ENCODE measurements at places on chromosomes 11 and 22.

GRCh38 chr11:95708681-95709080, 80.9 kb downstream of the FAM76B start:
- no peak for DNase-seq

DNA sequence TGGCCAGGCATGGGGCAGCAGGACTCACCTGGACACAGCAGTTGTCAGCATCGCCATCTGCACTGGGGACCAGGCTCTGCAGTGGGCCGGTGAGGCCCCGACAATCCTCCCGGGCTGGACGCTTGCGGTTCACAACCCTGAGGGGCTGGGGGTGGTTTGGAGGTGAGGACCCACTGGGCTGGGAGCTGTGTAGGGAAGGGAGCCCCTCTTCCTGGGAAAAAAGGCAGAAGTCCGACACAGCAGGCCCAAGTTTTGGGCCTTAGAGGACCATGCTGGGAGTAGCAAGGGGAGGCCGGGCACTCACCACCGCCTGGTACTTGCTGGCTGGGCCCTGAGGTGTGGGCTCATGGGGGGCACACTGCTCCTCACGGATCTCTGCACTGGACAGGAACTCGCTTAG, 39.8 kb upstream of the KCNJ11 start:
- DNase-seq, result no peak

DNA sequence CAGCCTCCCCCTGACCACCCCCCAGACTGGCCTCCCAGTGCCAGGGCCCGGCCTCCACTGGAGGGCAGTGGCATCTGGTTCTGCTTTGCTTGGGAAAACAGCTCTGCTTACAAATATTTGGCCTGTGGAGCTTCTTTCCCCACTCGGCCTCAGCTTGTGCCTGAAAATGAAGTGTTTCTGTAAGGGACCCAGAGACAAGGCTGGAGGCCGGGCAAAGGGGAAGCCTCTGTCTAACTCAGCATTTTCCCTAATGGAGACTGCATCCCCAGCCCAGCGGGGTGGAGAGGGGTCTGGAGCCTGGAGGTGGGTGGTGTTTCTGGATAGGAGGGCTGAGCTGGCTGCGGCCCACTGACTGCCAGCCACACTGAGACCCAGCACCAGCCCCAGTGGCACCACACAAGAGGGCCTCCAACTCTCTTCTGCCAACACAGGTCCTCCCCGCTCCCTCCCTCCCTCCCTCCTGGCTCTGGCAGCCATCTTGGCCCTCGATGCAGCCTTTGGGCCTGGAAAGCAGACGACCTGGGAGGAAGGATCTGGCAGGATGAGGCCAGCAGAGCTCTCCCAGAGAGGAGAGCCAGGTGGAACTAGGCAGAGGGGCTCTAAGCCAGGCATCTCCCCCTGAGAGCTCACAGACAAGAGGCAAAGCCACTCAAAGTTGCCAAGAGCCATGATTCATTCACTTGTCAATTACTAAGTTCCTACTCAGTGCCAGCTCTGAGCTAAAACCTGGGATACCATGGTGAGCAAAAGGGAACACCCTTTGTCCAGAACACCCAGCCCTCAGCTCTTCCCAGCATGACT, 77.1 kb upstream of the CD82 start:
- DNase-seq, result no peak

GRCh38 chr11:86519064-86519911, 144.6 kb downstream of the CCDC81 start:
- no peak for DNase-seq

GRCh38 chr11:78290293-78291176, 101.8 kb downstream of the USP35 start:
- peak; percentile 90 for DNase-seq

DNA sequence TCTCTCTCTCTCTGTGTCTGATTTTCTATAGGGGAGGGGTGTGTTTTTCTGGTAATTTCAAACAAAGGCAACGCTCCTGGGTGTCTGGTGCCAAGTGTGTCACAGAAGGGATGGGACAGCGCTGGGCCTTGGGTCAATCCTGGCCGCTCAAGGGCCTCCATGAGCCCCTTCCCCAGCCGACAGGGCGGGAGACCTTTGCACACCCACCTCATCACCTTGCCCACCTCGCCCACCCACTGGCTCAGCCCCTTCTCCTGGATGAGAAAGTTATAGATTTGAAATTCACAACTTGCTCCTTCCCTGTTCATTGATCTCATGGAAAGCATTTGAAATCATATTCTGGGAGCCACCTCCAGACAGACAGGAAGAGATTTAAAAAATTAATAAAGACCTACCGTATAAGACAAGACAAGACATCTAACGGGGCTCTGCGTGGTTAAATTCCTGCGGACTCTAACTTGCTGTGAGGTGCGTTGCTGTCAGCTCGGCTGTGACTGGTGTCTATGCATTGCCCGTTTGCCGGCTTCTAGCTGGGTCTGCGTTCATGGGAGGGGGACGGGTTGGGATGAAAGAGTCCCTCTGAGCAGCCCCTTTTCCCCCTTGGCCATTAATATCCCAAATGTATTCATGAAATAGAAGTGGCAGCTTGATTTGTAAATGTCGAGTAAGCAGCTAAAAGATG, 27.0 kb downstream of the MPPED1 start:
- DNase-seq, result no peak

GRCh38 chr11:45282081-45282480, 4.1 kb downstream of the SYT13 start:
- no peak for DNase-seq

DNA sequence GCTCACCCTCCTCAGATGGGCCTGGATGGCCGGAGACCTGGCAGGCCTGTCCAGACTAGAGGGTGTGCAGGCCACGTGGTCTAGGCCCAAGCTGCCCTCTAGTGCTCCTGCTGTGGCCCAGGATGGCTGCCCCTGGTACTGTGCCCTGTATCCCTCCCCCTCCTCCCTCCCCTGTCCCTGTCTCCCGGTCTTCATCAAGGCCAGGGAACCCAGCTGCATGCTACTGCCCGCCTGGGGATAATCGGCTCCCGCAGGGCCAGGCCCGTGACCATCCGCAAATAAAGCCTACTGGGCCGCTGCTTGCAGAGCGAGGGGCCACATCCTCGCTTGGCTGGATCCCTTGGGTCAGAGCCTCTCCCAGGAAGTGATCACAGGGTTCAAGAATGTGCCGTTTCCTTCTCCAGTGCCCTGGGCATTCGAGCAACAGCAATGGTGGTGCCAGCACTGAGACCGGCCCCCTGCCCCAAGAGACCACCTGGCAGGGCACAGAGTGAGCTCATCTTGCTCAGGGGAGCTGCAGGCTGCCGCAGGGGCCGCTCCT, 51.1 kb downstream of the WNT7B start:
- DNase-seq, result no peak

DNA sequence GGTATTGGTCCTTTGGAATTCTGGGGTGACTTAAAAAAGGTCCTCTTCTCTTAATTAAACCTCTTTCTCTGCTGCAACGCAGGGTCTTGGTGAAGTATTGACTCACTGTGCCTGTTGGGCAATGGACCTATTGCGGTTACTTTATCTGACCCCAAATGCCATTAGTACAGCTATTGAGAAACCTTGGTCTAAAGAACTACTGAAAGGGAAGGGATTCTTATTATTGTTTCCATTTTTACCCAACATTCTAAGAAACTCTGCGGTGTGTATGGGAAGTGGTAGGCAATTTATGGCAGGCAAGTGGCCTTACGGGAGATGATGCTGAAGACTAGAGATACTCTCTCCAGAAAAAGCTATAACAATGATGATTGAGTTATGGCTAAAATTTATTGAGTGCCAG, 12.5 kb downstream of the SLC6A5 start:
- no peak for DNase-seq

DNA sequence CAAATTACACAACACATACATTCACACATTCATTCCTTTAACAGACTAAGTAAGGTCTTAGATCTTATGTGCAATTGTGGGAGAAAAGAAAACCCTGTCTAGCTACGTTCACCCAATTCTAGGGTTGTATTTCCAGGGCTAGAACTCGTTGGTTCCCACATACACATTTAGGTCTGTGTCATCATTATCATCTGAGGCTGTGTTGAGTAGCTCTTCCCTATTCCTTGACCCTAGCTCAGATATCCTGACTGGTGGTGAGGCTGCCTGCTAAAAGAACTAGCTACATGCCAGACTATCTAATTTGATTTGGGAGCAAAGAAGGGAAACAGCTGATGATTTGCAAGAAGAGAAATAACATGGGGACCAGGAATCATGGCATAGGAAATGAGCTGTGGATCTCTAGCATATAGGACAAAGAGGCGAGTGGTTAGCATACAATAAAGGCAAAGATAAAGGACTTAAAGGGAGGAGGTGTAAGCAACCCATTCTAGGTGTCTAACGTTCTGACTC, 27.5 kb upstream of the OR10G7 start:
- no peak for DNase-seq

GRCh38 chr22:47372111-47372581, 609.7 kb downstream of the TBC1D22A start:
- no peak for DNase-seq

- no peak for DNase-seq
Measured at GRCh38 chr11:45518833-45519535, 146.4 kb downstream of the CHST1 start.

- no peak for DNase-seq
Measured at GRCh38 chr11:45017329-45017728, 66.6 kb upstream of the TP53I11 start.

DNA sequence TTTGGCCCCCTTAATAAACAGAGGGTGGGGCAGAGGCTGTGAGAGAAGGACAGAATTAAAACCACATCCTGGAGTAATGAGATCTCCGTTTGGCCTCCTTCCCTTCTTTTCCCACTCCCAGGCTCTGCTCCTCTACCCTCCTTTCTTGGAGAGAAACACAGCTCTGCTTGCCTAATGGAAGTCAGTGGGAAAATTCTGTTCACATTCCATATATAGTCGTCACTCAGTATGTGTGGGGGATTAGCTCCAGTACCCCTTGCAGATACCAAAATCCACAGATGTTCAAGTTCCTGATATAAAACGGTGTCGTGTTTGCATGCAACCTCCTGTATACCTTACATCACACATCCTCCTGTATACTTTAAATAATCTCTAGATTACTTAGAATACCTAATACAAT, 37.6 kb upstream of the THY1 start:
- no peak for DNase-seq

GRCh38 chr11:71940561-71941219, 11.8 kb downstream of the RNF121 start:
- DNase-seq, result no peak

DNA sequence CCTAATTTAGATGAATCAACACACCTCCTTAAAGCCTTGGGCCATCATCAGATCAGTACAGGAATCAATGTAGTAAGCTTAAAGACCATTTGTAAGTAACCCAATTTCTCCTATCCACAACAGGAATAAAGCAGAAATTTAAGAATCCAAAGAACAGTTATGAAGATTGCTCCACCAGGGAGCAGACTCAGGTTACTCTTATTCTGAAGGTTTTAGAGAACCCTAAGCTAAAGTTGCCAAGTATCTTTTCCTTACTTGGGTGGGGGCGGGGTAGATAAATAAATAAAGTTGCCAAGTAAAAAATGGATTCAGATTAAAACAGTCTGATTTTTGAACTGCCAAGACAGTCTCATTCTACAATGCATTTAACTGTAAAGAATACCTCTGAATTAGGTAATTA, 18.1 kb downstream of the CKAP5 start:
- no peak for DNase-seq

DNA sequence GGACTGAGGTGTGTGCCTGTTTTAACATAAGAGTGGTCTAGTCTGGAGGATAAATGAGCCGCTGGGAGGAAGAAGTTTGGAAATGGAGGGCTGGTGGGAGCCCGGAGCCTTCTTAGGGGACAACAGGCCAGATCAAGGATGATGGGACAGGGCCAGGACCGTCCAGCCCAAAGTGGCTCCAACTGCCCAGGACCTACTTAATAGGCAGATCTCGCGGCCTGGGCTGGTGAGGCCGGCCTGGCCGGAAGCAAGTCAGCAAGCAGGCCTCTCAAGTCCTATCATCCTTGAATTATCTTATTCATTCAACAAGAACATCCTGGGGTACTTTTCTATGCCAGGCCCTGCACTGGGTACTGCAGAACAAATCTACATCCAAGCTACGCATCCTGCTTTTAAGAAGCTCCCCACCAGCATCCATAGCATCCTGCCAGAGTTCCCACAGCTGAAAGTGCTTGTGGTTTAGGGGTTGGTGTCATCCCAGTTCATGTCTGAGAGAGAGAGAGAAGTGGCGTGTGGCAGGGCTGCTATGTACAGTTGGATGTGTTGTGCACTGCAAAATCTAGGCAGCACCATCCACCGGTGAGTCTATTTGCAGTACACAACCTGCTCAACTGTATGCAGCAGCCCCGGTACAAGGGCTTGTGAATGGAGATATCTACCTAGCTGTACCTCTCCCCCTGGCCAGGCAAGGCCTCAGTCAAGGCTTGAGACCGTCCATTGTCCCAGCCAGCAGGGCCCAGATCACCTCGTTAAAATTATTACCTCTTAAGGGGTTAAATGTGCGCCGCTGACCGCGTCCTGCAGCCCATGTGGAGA, 82.1 kb downstream of the FBLN1 start:
- DNase-seq, result no peak

- no peak for DNase-seq
Measured at GRCh38 chr11:11263238-11264005, 89.6 kb downstream of the CSNK2A3 start.

GRCh38 chr22:22487869-22488597, 20.5 kb downstream of the ZNF280B start:
- no peak for DNase-seq

GRCh38 chr11:76578654-76579055, 91.9 kb downstream of the LRRC32 start:
- no peak for DNase-seq

DNA sequence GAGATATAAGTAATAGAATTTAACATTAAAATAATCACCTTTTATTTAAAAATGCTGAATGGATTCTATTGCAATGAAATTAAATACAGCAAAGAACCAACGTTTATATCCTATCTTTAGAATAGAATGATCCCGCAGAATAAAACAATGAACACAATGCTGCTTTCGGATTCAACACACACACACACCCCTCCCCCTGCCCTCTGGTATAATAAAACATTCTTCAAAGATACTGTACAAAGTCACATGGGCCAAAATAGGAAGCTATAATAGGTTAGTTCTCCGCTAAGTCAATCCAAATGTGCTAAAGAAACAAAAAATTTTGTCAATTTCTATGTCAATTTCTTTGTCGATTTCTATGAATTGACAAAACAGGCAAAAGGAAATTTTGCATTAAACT, 47.1 kb downstream of the TMEM123 start:
- no peak for DNase-seq

DNA sequence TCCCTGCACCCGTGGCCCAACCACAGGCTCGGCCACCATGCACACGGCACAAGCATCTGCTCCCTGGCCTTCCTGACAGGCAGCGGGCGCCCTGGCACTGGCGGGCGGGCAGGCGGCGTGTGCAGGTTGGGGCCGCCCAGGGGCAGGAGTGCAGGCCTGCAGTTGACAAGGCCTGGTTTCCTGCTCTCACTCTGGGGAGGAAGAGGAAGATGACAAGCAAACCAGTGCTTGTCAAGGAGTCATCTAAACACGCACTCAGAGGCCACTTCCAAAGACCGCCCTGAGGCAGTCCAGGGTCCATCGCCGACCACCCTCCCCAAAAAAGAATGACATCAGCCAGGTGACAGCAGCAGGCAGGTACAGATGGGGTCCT, 65.3 kb upstream of the LINC01488 start:
- no peak for DNase-seq

GRCh38 chr11:31795706-31796498, 15.2 kb downstream of the PAX6 start:
- no peak for DNase-seq

GRCh38 chr11:75174781-75175370, 24.0 kb downstream of the SLCO2B1 start:
- no peak for DNase-seq

Data from bone marrow (tissue), 2 donors.